Activated naive CD4-positive, alpha-beta T cell treated with anti-CD3 and anti-CD28 coated beads for 36 hours (primary cell): ENCODE measurements at places on chromosomes 3 and 15.
A peak's percentile ranks its signal among the peaks of the same experiment; 100 is the strongest.

DNA sequence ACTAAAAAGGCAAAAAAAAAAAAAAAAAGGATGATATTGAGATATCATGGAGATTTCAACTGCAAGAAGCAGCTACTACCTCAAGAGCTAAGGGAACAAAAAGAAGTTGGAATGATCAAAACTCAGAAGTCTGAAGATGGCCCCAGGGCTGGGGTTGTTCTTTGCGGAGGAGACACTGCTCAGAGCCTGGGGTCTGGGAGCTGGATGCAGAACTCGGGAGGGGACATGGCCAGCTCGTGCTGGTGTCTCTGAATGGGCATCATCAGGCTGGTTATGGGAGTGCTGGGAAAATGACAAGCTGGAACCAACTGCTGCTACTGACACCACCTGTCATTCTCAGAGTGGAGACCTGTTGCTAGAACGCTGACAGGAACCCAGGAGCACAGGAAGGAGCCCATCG, 14.2 kb upstream of the ADIPOQ start:
- peak; percentile 8 for DNase-seq

GRCh38 chr3:155619118-155619915, 125.6 kb downstream of the PLCH1 start:
- DNase-seq = no peak

DNA sequence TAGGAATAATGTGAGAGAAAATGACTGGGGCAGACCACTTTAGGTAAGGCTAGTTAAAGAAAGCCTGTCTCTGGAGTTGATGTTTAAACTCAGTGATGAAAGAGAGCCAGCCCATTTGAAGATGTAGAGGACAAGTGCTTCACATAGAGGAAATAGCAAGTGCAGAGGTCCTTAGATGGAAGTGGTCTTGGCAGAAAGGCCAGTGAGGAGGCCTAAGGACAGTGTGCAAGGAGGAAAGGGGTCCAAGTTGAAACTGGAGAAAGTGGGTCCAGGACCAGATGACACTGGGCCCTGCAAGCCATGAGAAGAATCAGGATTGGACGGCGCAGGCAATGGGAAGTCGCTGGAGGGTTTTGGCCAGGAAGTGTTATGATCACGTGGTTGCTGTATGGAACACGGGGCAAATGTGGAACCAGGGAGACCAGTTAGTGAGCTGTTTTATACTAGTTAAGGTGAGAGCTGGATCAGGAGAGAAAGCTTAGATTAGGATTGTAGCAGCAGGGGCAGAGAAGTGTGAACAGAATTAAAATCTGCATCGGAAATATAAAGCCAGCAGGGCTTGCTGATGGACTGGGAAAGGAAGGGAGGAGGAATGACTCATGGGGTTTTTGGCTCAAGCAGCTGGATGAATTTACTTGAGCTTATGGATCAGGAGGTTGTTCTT, 48.0 kb upstream of the SCAANT1 start:
- no peak for DNase-seq

DNA sequence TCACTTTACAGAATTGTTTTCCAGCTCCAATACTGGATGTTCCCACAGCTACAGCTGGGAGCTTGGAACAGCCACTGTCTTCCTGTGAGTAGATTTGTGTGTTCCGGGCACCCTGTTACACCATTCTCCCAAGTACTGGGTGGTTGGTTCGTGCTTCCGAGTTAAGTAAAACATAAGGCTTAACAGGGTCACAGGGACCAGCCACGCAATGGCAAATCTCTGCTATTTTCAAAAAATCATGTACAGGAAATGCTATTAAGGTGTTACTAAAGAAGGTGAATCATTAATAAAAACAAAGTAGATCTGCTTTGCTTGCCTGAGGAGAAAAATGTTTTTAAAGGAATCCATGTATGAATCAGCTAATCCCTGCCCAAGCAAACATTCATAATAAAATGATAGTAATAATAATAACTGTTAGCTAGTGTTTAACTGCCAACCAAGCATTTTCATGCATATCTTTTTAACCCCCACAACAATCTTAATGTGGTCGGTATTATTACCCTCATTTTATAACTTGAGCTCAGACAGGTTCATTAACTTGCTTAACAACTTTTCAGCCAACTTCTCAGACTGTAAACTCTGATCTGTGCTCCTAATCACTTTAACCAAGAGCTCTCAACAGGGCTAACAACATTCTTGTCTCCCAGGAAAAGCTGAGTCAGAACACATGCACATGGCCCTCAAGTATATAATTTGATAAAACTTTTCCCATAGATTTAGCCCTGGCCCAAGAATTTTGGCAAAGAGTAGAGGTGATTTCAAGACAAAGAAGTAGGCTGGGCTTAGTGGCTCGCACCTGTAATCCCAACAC, 2.7 kb upstream of the C2CD4A start:
- no peak for DNase-seq

GRCh38 chr3:192063570-192063969, 602.6 kb downstream of the PYDC2 start:
- no peak for DNase-seq

GRCh38 chr3:12316729-12317351, 28.0 kb downstream of the PPARG start:
- no peak for DNase-seq

GRCh38 chr3:52155912-52156311, 1.7 kb upstream of the POC1A start:
- no peak for DNase-seq

- DNase-seq = no peak
Observed at GRCh38 chr3:187286467-187287059, 5.0 kb downstream of the MASP1 start.

DNA sequence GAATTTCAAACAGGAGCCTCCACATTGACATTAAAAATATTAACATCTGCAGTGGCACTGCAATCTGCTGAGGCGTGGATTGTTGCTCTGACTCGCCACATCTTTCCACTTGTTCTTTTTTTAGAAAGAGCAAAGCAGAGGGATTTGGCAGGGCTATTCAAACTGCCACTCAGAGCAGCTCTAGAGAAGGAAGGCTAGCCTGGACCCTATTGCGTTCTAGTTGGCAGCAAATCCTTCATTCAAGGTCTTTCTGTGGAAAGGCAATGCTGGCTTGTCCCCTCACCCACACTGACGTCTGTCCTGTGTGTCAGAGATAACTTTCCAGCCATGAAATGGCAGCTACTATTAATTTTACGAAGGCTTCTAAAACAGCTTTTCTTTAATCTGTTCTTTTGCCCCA, 483.2 kb upstream of the SGO1 start:
- no peak for DNase-seq

- no peak for DNase-seq
Observed at GRCh38 chr3:162602619-162603018, 1106.0 kb downstream of the OTOL1 start.

GRCh38 chr3:71416876-71417275, 166.7 kb downstream of the FOXP1 start:
- peak; percentile 76 for DNase-seq

- DNase-seq = no peak
Observed at GRCh38 chr3:146110161-146110560, 50.8 kb downstream of the PLOD2 start.

- no peak for DNase-seq
Observed at GRCh38 chr3:127985655-127986225, 66.5 kb upstream of the SEC61A1 start.

GRCh38 chr3:105094588-105094987, 272.1 kb upstream of the ALCAM start:
- no peak for DNase-seq

DNA sequence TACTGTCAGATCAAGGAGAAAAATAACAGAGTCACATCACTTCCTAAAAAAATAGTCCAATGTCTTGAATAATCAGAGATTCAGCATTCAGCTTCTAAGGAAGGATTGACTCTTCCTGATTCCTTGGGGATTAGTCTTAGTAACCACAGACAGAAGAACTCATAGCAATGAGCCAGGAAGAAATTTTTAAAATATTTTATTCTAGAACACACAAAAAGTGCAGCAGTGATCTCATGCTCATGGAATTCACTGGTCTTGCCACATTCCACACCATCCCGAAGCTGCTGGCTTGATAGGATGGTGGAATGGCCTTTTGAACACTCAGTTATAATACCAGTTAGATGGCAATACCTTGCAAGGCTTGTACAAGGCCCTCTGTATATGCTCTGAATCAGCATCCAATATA, 43.0 kb upstream of the ABI3BP start:
- DNase-seq = no peak

GRCh38 chr15:23384371-23384770, 29.8 kb downstream of the GOLGA8S start:
- DNase-seq = no peak

DNA sequence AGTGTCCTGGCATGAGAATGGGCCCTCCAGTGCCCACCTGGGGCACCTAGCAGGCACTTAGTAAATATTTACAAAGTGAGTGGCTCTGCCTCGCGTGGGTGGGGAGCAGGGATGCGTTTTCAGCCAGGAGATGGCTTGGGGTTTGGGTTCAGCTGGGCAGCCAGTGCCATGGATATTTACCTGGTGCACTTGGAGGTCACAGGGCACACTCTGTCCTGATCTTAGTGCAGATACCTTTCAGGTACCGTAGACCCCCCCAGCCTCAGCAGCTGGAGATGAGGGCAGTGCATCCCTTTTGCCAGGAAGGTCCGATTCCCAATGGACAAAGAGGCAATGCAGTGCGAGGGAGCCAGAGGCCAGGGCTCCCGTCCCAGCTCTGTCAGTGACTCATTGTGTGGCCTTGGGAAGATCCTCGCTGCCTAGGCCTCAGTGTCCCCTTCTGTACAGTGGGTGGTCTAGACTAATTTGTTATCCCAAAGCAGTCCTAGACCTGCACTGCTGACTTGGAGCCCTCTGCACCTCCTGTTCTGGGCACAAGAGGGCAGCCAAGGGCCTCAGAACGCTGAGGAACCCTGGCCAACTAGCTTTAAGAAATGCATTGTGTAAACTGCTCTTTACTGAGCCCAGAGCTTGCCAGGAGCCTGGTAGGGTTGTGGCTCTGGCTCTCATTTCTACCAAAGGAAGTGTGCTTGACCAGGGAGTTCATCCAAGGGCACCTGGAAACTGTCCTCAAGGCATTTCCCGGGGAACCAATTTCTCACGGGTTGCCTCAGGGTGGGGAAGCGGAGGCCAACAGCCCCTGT, 16.0 kb downstream of the HDAC11 start:
- peak; percentile 83 for DNase-seq
